Mesenteric fat pad (tissue), 1 donor: ENCODE measurements at places on chromosomes 5 and 9.

DNA sequence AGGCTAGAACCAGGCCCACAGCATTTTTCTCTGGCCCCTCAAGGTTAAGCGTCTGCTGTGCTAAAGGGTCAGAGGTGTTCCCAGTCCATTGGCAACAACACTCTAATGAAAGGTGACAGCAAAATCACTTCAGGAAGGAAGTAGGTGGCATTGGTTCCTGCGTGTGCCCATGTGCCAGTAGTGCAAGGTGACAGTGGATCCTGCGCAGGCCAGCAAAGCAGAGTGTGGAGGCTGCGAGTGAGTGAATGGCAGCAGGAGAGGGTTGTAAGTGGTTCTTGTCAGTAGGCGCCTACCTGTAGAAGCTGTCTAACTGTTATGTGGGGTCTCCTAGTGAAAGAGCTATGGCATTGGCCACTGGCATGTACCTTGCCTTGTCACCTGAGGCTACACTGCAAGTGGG lies 898.2 kb upstream of the TYRP1 start:
- DNase-seq = no peak

DNA sequence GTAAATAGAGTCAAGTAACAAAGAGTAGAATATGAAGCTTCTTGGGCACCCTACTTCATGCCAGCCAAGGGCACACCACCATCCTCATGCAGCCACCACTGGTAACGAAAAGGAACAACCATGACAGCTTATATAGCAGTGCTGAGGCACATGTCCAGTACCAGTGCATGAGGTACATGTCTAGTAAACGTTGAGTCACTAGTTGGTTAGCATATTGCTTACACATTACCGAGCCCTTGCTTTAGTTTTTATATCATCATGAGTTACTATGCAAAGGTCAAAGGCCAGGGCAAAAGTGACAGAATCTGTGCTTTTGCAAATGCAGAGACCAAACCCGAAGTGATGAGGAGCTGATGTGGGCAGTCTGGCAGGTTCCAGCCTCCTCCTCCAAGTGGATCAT lies 147.1 kb upstream of the MAP1B start:
- DNase-seq = no peak

GRCh38 chr5:2241842-2242241 lies 359.1 kb upstream of the IRX4 start:
- DNase-seq = no peak

DNA sequence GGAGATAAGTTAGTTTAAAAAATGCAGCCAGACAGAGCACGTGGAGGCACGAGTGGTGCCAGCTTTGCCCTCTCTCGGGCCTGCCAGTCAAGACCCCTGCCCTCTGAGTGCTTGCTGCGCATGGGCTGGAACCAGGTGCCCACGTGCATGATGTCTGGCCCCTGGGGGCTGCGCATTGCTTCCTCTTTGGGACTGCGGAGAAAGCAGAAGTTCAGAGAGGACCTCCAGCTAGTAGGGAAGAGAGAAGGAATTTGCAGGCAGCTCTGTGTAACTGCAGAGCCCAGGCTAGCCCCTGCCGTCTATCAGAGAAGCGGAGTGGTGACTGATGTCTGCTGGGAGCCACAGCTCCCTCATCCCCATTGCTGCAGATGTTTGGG lies 9.7 kb upstream of the RNU6ATAC start:
- no peak for DNase-seq

DNA sequence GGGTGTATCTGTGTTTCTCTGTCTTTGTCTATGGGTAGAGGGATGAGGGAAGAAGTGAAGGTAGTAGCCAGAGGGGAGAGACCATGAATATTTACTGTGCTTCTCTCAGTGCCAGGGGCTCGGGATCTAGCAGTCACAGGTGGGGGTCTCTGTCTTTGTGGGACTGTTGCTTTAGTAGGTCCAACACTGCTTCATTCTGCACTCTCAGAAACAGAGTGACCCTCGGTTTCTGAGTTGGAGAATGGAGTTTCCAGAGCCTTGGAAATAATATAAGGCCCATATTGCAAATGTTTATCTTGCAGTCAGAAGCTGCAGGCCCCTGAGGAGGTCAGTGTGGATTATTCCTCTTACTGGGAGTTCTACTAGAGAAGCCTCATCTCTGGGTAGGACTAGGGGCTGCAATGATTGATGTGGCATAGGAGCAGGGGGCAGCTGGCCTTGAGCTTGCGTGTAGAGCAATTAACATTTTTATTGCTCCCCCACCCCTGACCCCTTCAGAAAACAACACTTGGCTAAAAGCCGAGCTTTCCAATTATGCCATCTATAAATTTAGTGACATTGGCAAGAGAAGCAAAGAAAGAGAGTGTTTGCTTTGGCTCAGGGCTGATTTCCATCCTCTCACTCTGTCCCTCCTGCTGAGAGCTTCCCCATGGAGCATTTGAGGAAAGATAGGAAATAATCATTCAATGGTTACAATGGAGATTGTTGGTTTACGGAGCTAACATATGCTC lies 55.0 kb upstream of the TRPC7 start:
- DNase-seq = no peak

- no peak for DNase-seq
These were observed 16.4 kb downstream of the CD74 start for GRCh38 chr5:150396267-150396666.

DNA sequence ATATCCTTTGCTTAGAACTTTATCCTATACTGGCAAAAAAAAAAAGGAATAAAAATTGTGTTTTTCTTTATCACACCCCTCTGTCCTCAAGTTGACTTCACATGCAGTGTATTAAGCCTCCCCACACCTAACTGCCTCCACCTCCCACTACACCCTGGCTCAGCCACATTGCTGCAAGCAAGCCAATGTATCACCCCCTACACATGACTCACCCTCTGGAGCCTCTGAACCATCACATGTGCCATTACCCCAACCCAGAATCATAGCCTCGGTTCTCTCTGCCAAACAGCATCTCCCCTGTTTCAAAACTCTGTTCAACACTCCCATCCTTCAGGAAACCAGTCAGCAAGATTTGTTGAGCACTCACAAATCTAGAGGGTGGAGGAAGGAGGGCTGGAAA lies 209.0 kb downstream of the CWC27 start:
- DNase-seq = no peak
